ENCODE measurements at places on chromosomes 3 and 15.

- DNase-seq, result no peak
Measured at GRCh38 chr15:72890043-72890442, 106.5 kb upstream of the ADPGK start.

- no peak for DNase-seq
Measured at GRCh38 chr3:141482245-141482922, 4.4 kb upstream of the RASA2 start.

DNA sequence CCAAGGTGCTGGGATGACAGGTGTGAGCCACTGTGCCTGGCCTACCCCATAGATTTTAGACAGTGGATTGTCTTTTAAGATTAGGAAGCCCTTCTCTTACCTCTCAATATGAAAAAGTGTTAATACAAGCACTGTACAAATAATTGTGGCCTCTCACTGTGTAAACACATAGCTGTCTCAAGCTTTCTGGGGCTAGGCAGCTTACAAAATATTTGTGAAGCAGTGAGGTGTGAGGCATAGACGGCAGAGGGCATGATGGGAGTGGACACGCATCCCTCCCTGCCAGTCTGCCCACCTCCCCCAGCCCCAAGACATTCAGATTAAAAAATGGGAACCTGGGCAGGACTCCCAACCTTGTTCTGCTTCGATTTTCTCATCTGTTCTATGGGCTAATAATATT, 34.6 kb downstream of the SQOR start:
- DNase-seq, result no peak

GRCh38 chr15:68614286-68615035, 35.7 kb downstream of the CORO2B start:
- no peak for DNase-seq

DNA sequence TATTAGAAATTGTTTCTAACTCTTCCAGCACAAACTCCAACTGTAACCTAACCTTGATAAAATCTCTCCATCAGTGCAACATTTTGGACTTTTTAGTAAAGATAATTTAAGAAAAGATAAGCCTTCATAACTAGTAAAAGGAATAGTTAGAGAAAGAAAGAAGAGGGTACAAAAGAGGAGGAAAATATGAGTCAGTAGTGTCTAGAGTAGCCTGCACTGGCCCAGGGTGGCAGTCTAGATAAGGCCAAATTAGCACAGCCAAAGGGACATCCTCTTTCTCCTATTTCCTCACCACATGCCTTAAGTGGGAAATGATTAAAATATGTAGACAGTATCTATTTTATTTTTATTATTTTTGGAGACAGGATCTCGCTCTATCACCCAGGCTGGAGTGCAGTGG, 3.7 kb downstream of the PROS1 start:
- DNase-seq, result no peak

DNA sequence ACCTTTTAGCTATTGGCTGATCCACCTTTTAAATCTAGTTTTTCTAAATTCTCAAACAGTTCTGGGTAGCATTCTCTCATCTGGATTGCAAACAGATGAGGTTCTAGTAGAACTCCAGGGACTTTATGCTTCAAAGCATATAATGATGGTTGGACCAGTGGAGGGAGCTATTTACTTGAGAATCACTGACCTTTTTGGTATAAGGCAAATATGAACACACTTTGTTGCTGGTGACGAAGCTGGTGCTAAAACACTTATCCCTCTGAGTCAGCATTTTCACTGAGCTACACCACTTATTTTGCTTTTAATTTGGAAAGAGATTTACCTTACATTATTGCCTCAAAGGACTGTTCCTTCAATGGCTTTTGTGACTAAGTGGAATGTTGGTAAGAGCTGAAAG, 58.6 kb upstream of the SLITRK3 start:
- DNase-seq, result no peak

DNA sequence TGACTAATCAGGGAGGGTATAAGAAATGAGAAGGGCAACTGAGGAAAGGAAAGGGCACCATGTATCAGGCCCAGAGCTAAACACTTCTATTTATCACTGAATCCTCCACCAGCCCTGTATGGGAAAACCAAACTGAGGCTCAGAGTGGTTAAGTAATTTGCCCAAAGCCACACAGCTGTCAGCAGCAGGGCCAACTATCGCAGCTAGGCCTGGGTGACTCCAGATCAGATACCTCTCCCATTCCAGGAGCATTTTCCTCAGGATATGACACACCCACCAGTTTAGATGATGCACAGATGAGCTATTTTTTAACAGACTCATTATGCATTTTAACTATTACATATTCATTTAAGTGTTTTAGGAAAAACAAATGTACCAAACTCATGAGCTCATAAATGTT, 14.5 kb downstream of the NUP210 start:
- DNase-seq, result no peak

GRCh38 chr3:108806316-108806715, 16.3 kb upstream of the TRAT1 start:
- DNase-seq, result peak; percentile 2

DNA sequence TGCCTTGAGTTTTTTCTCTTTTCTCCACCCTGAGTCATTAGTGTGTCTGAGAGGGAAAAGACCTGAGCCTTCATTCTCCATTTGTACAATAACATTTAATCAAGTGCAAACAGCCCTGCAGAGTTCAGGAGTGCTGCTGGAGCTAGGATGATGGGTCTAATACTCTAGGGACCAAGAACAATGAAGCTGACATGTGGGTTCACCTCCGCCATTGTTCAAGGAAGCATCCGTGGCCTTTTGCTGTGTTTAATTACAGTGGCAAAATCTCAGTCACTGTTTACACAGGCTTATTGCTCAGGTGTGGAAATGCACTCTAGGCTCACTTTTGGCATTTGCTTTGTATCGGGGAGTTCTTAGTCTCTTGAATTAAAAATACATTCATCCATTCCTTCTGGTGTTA, 259.6 kb downstream of the LRTM1 start:
- no peak for DNase-seq

- DNase-seq, result no peak
Measured at GRCh38 chr3:31203960-31204795, 309.7 kb upstream of the GADL1 start.

- no peak for DNase-seq
Measured at GRCh38 chr3:160400030-160400701, 716 bp downstream of the SMC4 start.

DNA sequence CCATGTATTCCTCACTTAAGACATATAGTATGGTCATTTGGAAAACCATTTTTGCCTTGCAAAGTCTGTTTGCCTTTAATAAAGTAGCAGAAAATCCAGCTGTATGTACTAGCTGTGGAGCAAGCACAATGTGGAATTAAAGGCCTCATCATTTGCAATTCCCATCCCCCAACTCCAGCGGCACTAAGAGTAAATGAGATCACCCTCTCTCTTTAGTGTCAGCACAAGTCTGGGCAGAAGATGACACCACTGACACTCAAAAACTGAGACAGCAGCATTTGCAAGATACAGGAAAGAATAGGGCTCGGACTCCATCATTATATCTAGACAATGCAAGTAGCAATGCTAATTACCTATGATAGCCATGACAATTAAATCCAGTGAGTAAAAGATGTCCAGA, 24.7 kb upstream of the DYNC1LI1 start:
- no peak for DNase-seq

DNA sequence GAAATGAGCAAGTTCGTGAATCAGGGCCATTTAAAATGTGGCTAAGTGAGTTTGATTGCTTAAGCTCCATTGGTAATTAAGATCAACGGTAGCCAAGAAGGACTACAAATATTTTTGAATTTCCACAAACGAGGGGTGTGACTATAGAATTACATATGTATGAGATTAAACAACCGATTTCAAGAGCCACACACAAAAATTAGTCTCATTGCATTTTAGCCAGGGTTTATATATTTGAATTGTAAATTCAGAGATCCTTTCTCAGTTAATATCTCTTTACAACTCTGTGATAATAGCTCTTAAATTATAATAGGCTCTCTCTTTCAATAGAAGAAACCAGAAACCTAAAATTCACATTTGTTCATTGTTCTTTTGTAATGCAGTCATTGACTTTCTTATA, 325.6 kb upstream of the ICE2 start:
- DNase-seq, result no peak

- DNase-seq, result no peak
Measured at GRCh38 chr3:158152186-158152585, 42.3 kb downstream of the RSRC1 start.

GRCh38 chr3:72738752-72739530, 109.3 kb downstream of the SHQ1 start:
- DNase-seq, result peak; percentile 34

GRCh38 chr3:67783281-67784250, 129.2 kb upstream of the SUCLG2 start:
- DNase-seq, result no peak

DNA sequence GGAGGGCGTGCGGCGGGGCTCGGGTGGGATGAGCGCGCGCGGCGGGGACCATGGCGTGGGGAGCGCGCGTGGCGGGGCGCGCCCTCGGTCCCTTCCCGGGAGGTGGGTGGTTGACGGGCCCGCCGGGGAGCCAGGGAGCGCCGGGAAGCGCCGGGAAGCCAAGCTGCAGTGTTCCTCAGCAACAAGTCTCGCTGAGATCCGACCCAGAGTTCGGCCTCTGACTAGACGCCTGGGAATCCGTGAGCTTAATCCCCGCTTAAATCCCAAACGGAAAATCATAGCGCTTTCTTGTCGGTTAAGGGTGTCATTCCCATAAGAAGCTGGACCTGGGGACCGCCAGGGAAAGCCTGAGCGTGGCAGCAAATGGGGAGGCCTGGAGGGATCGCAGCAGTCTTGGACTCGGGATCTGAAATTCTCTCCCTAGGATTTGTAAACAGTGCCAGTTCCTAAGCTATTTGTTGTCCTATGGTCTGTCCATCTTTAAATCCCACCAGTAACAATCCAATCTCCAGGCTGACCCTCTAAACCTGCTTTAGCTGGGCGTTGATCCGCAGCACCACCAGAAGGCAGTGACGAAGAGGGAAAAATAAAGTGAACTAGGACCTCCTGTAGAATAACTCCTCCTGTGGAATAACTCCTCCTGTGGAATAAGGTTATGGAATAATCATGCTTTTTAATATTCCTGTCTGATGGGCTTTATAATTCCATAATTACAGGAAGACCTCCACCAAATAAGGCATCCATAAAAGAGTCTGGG, 570 bp upstream of the NEDD4 start:
- no peak for DNase-seq
